Hematopoietic multipotent progenitor cell treated with erythropoietin and hydrocortisone succinate and interleukin-3 and kit ligand, for 15 days (in vitro differentiated cells): ENCODE measurements at places on chromosomes 16 and 17.

- DNase-seq, result no peak
These were observed 11.6 kb downstream of the TEKT5 start for GRCh38 chr16:10683170-10683569.

DNA sequence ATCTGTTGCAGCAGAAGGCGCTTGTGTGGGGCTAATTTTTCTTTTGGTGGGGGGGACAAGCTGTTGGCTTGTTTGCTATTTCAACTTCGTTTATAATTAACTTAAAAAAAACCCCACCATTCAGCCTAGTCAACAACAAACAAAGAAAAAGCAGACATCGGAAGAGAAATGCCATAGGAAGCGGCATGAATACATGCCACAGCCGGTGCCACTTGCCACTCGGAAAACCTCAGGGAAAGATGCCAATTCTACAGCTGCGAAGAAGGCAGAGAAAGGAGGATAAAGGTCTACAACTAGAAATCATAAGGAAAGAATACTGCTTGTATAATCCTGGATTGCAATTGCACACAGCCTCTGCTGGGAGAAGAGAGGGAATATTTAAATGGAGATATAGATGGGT, 254.4 kb upstream of the PMFBP1 start:
- no peak for DNase-seq

DNA sequence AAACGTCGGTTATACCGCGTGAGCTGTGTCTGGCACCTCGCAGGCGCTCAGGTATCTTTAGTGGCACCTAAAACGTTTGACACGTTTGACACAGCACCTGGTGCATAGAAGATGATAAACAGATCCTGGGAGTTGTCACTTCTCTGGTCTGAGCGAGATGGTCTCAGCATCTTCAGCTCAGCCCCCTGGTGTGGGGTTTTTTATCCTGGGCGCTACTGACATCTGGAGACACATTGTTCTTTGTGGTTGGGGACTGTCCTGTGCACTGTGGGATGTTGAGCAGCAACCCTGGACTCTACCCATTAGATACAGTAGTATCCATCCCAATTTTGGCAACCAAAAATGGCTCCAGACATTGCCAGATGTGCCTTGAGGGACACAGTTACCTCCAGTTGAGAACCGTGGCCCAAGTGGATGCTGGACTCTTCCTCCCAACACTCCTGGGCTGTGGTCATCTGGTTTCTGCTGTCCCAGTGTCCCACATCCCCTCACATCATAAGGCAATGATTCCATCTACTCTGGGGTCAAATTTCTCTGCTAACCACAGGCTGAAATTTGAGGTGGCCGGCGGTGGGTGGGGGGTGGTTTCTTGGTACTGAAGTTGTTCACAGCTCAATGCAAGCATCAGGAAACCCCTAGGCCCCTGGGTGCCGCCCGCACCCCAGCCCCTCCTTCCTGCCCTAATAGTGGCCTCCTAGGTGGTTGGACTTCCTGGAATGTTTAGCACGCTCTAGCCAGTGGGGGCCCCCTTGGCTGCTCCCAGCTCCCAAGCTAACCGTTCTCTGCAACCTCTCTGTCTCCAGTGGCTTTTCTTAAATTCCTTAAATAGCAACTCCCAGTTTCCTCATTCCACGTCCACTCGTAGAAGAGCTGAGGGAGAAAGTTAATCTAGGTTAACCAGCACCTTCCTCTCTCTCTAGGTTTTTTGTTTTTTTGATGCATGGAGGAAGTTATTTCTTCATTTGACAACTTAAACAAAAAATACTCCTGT, 124.8 kb downstream of the ABCC1 start:
- no peak for DNase-seq

GRCh38 chr16:15961571-15962090, 12.2 kb downstream of the ABCC1 start:
- no peak for DNase-seq

- no peak for DNase-seq
These were observed 31.1 kb downstream of the HEATR6 start for GRCh38 chr17:60047590-60047989.

DNA sequence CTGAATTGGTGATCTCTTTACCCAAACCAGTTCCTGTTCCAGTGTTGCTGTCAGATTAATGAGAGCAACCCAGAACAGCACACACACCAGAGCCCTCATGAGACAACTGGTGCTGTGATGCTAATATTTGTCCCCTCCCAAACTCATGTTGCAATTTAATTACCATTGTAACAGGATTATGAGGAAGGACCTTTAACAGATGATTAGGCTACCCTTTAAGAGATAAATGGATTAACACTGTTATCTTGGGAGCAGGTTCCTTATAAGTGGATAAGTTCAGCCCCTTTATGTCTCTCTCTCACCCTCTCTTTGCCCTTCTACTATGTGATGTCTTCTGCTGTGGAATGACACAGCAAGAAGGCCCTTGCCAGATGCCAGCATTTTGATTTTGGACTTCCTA, 1.1 kb upstream of the CCDC182 start:
- DNase-seq, result no peak

GRCh38 chr17:17606416-17607000, 15.0 kb upstream of the PEMT start:
- DNase-seq, result no peak
